ENCODE measurements at places on chromosomes 7 and 10.
A peak's percentile ranks its signal among the peaks of the same experiment; 100 is the strongest.

DNA sequence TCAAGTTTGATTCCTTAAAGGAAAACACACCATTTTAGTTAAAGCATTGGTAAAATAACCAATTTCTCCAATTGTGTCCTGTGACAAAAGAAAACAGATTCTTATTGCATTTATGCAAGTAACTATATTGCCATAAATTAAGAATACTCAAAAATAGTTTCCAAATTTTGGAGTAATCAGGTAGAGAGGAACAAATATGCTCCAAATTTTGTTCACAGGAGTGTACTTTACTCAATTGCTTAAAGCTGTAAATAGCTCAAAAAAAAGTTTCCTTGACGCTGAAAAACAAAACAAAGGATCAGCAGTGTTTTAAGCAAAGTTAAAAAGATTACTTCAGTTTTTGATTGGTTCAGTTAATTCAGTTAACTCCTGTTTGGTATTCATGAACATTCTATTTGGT is 52.2 kb upstream of the INHBA start:
- DNase-seq, result peak; percentile 0

- DNase-seq, result no peak
These were observed 80.2 kb upstream of the PPP2R2D start for GRCh38 chr10:131820626-131821025.

DNA sequence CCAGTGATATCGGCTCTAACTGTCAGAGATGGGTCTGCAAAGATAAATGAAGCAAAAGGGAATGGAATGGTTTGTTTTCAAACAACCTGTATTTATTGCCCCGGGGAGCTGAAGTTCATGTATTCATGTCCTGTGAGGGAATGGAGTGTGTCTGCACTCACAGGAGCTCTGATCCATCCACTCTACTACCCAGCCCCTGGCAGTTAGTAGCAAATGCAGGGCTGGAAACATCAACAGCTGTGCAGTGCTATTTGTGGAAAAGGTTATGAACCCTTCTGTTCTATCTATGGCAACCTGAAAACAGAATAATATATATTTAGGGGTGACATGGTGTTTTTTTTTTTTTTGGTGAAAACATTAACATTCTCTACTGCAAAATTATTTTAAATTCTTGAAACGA is 9.8 kb downstream of the AGR2 start:
- DNase-seq, result no peak

DNA sequence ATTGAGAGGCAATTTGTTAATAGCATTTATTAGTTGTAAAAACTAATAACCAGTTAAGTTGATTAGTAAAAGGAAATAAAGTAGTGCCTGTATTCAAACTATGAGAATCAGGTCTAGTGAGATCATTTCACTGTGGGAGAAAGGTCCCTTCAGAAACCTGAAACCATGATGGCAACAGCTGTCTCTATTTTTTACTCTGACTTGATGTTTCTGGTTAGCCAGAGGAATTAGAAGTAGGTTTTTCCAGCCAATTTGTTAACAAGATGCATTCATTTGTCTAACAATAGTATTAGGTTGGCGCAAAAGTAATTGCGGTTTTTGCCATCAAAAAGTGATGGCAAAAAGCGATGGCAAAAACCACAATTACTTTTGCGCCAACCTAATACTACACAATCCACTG is 272.2 kb upstream of the YAE1 start:
- no peak for DNase-seq

- no peak for DNase-seq
These were observed 55.1 kb downstream of the FAM53B start for GRCh38 chr10:124688889-124689670.

- no peak for DNase-seq
These were observed 136.4 kb upstream of the PRKCQ start for GRCh38 chr10:6716516-6716915.

- no peak for DNase-seq
These were observed 51.3 kb downstream of the MALSU1 start for GRCh38 chr7:23350466-23350865.

DNA sequence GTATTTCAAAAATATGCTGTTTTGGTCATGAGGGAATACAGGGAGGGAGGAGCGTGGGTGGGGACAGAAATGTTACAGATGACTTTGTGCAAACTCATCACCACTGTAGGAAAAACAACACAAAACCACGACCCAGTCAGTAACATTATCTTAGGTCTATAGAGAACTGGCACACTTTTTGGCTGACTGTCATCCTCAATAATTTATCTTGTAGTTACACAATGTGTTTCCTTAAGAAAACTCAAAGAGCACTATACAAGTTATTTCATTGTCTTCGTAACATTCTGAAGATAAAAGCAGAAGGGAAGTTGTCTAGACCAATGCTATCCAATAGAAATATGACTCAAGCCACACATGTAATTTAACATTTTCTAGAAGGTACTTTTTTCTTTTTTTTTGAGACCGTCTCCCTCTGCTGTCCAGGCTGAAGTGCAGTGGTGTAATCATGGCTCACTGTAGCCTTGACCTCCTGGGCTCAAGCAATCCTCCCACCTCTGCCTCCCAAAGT is 16.9 kb upstream of the CDK14 start:
- no peak for DNase-seq

DNA sequence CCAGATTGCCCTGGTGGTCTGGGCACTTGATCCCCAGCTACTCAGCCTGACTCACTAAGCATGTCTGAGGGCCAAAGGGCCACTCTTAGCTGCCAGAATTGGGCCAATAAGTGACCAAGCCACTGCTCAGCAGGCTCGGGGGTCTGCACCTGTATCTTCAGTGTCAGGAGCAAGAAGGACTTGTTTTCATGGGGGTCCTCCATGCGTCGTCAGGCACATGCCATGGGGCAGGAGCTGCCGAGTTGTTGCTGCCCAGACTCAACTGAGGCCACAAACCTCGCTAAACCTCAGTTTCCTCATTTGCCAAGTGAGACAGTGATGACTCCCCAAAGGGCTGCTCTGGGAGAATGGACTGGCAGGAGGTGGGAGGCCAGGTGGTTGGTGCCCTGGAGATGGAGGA is 158.6 kb upstream of the GDF10 start:
- DNase-seq, result no peak

DNA sequence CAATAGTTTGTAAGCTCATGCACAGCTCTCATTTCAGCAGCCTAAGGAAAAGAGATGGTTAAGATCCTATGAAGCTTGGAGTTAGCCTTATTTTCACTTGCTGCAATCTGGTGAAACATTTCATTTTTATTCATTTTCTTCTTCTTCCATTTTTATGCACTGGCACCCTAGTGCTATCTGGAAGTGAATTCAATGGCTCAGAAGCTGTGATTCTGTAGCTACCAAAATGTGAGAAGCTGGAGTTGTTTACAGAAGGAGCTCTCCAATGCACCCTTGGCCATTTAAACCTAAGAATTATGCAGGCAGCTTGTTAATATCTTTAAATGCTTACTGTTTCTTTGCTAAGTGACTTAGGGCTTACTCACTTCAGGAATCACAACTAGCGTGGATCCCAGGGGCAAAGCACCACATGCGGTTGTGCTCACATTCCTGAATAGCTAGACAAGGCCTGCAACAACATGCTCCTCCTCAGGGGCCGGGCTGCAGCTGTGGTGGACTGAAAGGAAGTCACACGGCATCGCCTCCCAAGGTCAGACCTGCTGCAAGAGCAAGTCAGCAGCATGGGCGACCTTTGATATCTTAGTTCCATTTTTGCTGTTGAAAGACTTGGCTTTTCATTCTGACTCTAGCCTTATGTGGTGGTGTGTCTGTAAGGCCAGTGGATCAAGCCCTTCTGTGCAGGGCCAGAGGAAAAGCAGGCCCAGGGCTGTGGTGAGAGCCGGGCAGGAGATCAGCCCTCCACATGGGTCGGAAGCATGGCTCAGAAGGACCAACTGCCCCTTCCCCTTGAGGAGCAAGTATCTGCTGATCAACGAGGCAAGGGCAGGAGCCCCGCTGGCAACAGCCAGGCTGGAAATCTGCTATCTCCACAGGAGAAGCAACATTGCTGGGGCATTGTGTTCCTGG is 91.9 kb upstream of the MBL2 start:
- DNase-seq, result no peak

DNA sequence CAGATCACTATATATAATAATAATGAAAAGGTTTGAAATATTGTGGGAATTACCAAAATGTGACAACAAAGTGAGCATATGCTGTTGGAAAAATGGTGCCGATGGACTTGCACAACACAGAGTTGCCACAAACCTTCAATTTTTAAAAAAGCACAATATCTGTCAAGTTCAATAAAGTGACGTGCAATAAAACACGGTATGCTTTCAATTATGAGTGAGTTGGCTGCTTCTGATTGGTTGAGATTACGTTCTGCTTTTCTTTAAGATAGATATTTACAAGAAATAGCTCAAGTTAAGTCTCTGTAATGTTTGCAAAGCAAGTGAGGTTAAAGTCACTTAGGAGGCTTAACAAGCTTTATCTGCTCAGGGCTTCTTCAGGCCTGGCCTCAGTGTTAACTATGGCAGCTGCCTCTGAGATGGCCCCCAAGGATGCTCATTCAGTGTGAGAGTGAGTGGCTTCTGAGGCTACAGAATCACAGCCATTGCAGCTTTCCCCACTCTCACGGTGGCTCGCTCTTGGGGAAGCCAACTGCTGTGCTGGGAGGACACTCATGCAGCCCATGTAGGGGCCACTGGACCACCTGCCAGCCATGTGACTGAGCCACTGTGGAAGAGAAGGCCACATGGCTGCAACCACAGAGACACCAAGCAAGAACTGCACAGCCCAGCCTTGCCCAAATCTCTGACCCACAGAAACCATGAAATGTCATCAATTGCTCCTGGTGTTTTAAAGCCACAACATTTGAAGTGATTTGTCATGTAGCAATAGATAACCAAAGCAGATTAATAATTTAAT is 78.3 kb upstream of the TMEM72 start:
- DNase-seq, result no peak

GRCh38 chr7:127123220-127123619 is 129.5 kb downstream of the GRM8 start:
- no peak for DNase-seq

DNA sequence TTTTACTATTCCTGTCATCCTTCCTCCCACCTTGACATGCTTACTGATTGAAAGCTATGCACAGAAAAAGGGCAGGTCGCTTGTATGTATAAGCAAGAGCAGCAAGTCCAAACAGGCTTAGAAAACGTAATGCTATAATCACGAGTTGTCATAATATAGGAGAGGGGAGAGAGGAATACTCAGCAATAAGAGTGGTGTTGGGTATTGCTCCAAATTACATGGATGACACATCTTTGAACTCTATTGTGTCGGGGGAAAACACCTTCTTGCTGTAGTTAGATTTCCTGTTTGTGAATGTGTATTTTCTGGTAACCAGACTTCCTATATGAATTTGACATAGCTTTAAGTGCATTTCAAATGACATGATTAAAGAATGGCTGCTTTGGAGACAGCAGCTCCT is 7.5 kb downstream of the MET start:
- DNase-seq, result no peak

GRCh38 chr10:87979847-87980246 is 116.4 kb downstream of the PTEN start:
- DNase-seq, result no peak

- no peak for DNase-seq
These were observed 1.6 kb downstream of the FFAR4 start for GRCh38 chr10:93568105-93568390.

- DNase-seq, result no peak
These were observed 108.5 kb downstream of the KCNMA1 start for GRCh38 chr10:77529050-77529576.

DNA sequence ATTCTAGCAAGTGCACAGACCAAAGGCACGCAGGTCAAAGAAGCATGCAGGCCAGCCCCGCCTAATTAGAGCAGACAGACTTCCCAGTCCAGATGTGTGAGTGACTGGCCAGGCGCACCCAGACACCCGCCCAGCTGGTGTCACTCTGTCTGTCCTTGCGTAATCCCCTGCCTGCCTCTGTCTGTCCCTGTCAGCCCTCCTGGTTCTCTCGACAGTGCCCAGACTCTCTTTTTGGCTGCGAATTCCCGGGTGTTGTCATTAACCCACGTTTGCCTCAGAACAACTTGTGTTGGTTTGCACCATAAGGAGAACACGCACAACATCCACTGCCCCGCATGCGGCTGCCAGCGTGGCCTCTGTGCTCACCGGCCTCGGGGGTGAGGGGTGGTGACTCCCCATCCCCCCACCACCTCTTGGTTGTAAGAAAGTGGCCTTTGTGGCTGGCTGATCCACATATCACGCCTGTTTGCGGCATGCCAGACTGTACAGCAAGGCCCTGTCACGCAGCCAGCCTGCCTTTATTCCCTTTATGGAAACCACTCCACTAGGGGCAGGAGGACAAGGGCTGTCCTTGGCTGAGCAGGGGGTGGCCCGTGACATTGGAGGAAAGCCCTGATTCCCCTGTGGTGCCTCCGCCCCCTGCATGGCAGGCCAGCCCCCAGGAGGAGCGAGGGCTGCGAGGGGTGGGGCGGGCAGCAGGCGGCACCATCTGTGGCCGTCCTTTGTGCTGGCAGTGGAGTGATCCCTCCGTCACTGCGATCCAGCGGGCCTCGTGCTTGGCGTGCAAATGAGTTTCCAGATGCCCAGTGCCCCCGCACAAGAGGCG is 72.8 kb upstream of the PPIF start:
- no peak for DNase-seq

DNA sequence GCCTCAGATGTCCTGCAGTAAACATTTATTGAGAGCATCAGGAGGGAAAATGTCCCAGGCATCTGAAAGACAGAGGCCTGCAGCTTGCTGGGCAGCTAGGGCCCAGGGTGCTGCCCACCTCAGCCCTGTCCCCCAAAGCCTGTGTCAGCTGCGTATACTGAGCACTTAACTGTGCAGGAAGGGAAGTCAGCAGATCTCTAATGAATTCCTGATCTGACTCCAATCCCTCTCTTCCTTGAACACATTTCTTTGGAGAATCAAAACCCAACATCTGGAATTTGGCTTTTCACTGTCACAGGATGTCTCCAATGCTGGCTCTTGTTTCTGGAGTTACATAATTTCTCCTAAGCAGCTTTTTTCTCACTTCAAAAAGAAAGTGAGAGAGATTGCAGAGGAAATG is 364.7 kb upstream of the NFE2L3 start:
- DNase-seq, result no peak

- DNase-seq, result no peak
These were observed 15.8 kb downstream of the MACC1 start for GRCh38 chr7:20201380-20201779.

DNA sequence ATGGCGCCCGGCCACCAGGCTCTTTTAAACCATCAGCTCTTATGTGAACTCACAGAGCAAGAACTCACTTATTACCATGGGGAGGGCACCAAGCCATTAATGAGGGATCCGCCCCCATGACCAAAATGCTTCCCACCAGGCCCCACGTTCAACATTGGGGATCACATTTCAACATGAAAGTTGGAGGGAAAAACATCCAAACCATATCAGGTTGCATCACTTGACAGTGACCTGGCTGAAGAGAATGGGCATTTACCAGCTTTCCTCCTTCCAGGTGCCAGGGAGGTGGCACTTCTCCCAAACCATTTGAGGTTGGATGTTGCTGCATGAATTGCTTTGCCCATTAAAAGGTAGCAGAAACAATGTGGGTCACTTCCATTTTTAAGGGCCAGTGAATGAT is 115.6 kb upstream of the TNS3 start:
- DNase-seq, result no peak

DNA sequence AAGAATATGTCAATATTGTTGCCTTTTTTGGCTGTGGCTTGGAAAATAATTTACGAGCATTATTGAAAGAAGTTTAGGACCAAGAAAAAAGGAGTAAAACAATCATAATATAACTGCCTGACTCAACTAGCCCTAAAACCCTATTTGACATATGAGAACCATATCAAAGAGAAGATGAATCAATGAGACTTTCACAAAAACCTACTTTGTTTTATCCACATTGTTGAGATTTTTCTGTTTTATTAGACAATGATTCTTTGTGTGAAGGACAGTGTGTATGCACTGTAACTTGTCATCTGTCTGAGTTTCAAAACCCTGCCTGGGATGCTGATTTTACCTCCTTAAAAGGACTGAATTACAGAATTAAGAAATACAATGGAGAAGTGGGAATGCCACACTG is 19.0 kb downstream of the SOSTDC1 start:
- DNase-seq, result no peak

Measured in NCI-H774 (cell line).